ENCODE measurements at places on chromosomes 5 and 9.

DNA sequence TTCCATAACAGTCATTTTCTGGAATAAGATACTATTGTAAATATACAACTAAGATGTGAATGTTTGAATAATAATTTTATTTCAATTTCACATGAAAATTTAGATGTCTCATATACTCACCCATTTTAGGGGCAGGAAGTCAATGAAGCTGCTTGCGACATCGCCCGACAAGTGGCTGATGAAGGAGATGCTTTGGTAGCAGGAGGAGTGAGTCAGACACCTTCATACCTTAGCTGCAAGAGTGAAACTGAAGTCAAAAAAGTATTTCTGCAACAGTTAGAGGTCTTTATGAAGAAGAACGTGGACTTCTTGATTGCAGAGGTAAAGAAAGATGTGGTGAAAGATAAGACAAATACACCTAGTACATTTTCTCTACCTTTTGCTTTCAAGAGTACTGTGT lies 8.6 kb downstream of the BHMT start:
- no peak for DNase-seq

DNA sequence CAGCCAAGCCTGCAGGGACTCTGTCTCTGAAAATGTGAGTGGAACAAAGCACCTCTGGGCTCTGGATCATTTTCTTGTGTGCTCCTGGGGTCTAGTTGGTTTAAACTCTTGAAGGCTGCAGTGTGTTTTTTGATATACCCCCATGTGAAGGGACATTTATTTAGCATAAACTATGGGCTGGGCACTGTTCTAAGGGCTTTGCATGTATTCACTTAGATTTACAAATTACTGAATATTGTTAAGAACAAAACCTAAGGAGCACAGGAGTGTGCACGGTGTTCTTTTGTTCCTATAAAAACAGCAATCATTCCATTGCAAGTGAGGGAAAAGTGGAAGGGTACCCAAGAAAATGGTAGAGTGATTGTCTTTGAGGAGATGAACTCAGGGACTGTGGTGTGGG lies 20.0 kb upstream of the CD180 start:
- no peak for DNase-seq

GRCh38 chr5:169705322-169705721 lies 68.2 kb downstream of the DOCK2 start:
- DNase-seq = no peak

DNA sequence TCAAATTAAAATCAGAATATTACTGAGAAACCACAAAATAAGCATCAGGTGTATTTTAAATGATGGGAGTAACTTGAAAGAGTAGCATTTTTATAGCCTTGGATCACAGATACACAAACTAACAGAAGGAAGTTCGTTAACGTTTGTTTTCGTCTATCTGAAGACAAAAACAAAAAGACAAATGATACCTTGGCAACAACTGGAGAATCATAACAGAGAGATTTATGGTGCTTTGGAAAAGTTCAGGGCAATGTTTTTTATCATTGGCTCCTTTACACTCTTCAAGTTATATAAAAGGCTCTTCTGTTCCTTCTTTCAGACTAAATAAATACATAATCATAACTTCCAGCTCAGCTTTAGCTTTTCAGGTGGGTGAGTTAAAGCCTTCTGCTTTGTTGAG lies 128.1 kb upstream of the VLDLR start:
- DNase-seq = no peak

GRCh38 chr9:136119061-136119882 lies 597 bp upstream of the TMEM250 start:
- no peak for DNase-seq

DNA sequence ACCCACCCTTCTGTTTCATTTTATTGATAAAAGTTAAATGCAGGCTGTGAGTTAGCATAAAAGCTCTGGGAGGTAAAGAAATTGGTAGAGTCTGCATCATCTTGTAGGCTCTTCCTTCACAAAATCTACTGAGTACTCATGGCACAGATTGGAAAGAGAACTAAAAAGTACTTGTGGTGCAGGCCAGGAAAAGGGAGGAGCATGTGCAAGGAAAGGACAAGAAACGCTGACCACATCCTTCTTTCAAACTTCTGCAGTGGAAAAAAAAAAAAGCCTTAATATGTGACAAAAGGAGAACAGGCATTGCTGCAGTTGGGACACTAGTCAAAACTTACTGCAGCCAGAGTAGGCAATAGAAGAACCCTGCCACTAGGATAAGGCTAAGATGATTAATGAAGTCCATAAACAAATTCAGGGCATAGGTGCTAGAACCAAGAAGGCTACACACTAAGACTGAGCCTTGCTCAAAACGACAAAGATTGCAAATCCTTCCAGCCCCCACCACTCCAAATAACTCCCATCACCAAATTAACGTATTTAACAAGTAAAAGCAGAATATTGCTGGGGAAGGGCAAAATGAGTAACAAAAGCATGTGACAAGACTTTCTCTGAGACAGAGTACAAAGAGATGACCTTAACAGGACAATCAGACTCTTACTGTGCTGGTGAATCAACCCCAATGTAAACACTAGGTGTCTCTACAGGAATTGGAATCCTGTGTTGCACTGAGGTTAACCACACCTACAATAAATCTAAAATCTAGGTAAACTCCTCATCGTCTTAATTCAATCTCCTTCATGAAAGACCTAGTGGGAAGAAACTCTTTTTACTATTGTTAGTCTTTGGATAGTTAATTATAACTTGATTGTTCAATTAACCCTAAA lies 1024.8 kb downstream of the TLE1 start:
- DNase-seq = no peak

DNA sequence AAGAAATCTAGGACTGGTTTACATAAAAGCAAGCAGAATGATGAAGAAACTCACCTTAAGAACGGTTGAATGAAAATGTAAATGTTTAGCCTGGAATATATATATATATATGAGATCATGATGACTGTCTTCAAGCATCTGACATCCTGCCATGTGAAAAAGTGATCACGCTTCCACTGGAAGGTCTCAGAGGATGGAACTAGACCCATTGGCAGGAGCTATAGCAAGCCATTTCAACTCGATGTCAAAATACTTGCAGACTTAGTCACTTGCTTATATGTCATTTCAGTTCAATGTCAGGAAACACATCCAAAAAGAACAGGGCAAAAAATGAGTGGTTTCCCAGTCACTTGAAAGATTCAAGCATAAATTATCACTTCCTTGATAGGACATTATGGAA lies 22.2 kb upstream of the TMEM161B start:
- DNase-seq = no peak

- DNase-seq = no peak
These were observed 75.8 kb downstream of the KIAA1958 start for GRCh38 chr9:112562235-112562958.

DNA sequence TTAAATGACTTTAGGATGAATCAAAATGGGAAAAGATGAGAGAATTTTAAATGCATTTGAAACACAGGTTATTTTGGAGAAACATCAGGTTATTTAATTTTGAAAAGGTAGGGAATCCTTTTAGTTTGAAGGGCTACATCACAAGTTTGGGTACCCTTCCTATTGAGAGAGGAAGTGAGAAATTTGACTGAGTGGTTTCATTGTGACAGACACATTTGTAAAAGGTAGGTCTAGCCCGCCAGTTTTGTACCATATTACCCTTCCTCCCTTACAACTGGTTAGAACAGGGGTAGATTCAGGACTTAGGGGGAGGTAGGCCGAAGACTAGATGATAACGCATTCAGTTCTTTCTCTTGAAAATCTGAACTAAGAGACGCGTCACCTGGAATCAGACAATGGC lies 464.2 kb downstream of the EBF1 start:
- no peak for DNase-seq

- no peak for DNase-seq
These were observed 24.2 kb upstream of the MYORG start for GRCh38 chr9:34400686-34401602.

DNA sequence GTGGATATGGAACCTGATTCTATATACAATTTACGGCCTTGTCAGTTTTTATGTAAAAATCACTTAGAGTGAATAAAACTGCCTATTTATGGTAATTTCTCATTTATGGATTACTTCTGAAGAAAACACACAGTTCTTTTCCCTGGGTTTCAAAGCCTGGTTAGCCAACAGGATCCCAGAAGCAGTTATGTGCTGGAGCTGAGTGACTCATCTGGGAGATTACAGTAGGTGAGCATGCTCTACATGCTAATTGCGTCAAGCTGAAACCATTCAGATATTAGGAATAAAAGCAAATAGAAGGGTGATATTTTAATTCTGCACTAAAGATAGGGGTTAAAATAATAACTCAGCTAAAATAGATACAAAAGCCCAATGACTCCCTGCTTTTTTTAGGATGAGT lies 47.8 kb downstream of the PDE4D start:
- no peak for DNase-seq

GRCh38 chr9:106976772-106977171 lies 113.8 kb downstream of the ZNF462 start:
- DNase-seq = no peak
